ENCODE measurements at places on chromosomes 4 and X.

DNA sequence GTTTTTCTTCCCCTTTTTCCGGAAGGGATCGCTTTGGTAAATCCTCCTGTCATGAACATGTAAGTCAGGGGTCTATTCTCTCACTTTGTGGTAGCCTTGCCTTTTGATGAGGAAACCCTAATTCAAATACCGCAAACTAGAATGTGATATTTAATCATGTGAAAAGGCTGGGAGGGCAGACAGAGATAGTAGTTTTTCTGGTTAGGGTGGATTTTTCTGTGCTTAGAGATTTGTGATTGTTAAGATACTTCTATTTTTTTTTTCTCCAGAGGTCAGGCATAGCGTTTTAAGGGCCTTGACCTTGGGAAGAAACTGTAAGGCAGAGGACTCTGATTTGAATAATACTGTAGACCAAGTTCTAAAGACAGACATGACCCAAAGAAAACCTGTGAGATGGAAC is 41.8 kb upstream of the PACRGL start:
- DNase-seq, result no peak

- DNase-seq, result no peak
Measured at GRCh38 chrX:68878977-68879645, 50.3 kb downstream of the EFNB1 start.

DNA sequence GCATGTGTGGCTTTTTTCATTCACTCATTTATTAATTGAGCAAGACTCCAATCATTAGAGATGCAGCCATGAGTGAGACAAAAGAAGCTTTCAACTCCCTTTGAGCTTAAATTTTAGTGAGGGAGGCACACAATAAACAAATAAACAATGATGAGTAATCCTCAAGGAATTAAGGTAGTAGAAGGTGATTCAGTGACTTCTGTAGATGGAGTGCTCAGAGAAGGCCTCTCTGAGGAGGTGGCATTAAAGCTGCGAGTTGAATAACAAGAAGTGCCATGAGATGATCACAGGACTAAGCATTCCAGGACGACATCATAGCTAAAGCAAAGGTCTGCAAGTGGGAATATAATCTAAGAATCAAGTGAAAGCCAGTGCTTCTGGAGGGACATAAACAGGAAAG is 77.6 kb downstream of the NWD2 start:
- DNase-seq, result no peak

DNA sequence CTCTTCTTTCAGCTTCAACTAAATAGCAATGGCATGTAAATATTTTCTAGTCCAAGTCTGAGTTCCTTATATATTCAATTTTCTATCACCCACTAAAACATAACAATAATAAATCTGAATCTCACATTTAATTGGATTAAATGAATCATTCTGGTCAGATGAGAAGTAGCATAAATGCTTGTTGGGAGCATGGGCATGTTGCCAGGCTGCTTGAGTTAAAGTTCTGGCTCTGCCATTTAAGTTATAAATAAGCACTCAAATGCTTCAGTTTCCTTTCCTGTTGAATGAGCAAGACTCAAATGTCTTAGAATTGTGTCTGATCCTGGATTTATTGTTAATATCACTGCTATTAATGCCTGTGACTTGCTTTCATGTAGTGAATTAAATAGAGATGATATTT is 496.3 kb downstream of the STPG2 start:
- DNase-seq, result no peak

- DNase-seq, result peak; percentile 11
Measured at GRCh38 chrX:119692191-119693039, 553 bp downstream of the SEPTIN6 start.

GRCh38 chr4:112552668-112553067 is 36.7 kb upstream of the NEUROG2 start:
- no peak for DNase-seq

DNA sequence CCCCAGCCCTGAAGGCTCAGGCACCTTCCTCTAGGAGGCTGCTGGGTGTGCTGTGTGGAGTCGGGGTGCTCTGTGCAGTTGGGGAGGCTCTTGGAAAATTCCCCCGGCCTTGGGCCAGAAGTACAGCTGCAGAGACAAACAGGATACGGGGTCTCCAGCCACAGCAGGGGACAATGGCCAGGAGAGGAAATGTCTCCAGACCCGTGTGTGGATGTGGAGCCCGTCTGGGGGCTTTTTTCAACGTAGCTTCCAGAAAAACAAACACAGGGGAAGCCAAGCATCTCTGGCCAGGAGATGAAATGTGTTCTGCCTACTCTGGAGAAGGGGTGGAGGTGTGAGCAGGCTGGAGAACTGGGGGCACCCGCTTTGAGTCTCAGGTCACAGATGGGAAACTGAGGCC is 3.7 kb upstream of the SH3TC1 start:
- no peak for DNase-seq

DNA sequence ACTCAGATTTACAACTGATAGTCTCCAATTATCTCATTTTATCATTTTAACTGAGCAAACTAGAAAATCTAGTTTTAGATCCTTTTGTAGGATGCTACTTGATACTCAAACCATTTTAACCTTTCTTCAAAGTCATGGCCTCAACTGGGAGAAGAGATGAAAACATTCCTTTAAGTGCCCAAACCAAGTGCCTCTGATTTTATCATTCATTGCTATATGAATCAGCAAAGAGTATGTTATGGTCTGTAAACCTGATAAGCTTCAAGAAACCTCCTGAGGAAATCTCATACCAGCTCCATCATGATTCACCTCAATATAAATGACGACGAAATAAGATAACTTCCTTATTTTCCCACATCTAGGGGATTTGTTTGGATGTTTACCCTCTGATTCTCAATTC is 119.9 kb downstream of the FAM13A start:
- DNase-seq, result no peak

- no peak for DNase-seq
Measured at GRCh38 chr4:37132975-37133360, 111.6 kb upstream of the NWD2 start.

GRCh38 chrX:111511477-111511876 is at the start of gene SERTM2:
Gene SERTM2, plus strand, starts transcription at chrX:111511645. Its CDS starts 7,213 bp downstream, at chrX:111518858.
- DNase-seq, result no peak

- no peak for DNase-seq
Measured at GRCh38 chrX:70497026-70497425, 52.4 kb downstream of the DLG3 start.

DNA sequence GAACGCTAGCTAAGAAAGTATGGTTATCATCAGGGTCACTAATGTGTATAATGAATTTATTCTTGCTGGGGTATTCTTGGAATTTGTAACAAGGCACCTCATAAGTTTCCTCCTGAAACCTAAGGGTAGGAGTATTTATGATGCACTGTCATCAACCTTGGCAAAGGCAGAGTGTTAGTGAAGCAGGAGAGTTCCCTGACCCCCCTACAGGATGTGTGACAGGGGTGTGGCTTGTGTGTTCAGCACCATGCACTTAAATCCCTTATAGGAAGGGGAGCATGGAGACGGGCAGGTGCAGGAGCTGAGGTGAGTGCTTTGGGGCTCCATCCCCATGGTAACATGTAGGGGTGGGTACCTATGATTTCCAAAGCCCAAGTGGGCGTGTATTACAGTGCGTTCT is 237.7 kb downstream of the GALNTL6 start:
- DNase-seq, result no peak

Measured in amygdala (tissue), 56 donors.